ACHN (cell line): ENCODE measurements at places on chromosomes 2 and 18.

DNA sequence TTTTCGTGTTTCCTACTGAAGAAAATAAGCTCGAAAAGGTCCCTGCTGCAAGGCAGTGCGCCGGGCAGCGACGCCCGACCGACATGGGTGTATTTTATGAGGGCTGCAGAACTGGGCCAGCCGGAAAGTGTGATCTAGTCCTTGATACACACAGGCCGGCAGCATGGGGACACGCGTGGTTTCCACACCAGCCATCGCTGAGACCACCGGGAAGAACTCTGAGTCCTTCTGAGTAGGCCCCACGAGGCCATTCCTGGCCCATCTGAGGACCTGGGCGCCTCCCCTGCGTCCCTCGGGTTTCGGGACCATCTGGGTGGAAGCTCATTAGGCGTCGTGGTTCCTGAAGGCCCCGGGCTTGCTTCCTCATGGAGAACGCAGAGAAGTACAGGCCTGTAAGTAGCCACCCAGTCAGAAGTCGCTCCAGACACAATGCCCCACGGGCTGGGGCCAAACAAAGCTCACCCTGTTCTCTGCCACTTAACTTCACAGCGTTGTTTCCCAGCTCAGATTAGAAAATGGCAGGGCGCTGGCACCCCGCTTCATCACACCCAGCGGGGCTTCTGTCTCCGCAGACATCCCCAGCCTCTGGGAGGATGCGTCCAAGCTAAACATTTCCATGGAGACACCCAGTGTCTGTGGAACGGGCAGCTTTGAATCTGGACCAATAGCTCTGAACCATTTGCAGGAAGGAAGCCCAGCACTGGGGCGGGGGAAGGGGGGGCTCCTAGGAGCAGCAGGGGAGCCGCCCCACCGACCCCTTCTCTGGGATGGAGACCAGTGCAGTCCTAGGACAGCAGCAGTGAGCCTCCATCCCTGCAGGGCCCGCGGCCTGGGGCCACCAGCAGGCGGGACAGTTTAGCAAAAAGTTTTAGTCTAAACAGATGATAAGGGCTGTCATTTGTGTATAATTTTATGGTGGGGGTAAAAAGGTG lies 2.4 kb downstream of the NFATC1 start:
- no peak for DNase-seq

DNA sequence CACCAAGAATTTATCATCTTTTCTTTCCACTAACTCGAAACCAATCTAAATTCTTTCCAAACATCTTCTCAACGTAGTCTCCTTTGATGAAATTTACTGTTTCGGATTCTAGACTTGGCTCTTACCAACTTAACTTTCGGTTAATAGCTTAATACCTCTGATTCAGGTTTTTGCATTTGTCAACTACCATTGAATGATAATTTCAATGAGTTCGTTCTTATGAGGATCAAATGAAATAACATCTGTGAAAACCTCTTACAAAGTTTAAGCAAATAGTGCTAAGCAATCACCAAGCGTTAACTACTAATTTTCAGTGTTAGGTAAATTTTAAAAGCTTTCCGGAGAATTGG lies 593 bp upstream of the NRBP1 start:
- DNase-seq: no peak

DNA sequence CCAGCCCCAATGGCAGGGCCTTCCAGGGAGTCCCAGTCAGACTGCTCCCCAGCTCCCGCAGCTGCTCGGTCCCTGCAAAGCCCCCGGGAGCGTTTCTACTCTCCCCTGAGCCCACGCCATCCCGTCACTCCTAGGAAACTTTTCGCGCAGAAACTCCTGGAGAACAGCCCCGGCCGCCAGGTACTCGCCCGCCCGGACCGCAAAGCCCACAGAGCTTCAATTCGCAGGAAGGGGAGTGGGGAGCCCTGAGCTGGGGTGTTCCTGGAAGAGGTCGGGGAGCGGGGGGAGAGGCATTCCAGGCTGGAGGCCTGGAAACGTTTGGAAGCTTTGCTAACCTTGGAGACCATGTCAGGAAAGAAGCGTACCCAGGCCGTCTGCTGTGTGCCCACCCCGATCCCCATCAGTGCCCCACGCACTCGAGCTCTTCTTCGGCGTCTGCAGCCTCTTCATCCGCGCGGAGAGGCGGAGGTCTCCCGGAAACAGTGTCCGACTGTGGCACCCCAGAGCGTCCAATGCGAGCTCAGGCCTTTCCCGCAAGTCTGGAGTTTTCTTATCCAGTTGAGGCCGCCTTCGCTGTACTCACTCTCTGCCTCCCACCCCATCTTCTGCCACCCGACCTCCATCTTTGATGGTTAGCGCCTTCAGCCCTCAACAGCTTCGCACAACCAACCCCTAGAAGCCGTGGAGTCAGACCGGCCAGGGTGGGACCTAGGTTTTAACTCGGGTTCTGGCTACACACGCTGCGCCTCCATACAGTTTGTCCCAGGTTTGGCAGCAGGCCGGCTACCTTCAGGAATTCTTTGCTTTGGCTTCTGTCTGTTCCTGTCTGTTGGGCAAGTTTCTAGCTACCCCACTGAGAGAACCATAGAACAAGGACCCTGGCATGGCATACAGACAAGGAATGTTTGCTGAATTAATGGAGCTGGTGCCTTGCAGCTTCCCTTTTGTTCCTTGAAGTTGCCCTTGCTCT lies 3.7 kb downstream of the PCGF1 start:
- no peak for DNase-seq

GRCh38 chr2:160427629-160428404 lies 65.8 kb downstream of the RBMS1 start:
- no peak for DNase-seq

GRCh38 chr2:43326101-43326825 lies 99.9 kb upstream of the ZFP36L2 start:
- DNase-seq: no peak

GRCh38 chr18:25279133-25279532 lies 72.8 kb downstream of the ZNF521 start:
- no peak for DNase-seq

DNA sequence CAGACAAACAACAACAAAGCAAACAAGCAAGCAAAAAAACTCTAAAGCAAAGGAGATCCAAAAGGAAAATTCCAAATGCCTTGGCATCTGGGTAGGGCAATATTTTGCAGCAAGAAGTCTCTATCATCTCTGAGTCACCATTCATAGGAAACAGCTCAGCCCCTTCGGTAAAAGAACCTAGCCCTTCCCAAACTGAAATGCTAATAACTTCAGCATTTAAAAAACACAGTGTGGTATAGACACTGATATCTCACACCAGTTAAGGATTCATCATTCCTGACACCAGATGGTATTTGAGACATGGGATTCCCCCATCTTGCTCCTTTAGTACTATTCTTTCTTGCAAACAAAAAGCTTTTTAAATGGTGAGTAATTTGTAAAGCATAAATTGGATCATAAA lies 491.8 kb downstream of the TXNL1 start:
- DNase-seq: no peak

DNA sequence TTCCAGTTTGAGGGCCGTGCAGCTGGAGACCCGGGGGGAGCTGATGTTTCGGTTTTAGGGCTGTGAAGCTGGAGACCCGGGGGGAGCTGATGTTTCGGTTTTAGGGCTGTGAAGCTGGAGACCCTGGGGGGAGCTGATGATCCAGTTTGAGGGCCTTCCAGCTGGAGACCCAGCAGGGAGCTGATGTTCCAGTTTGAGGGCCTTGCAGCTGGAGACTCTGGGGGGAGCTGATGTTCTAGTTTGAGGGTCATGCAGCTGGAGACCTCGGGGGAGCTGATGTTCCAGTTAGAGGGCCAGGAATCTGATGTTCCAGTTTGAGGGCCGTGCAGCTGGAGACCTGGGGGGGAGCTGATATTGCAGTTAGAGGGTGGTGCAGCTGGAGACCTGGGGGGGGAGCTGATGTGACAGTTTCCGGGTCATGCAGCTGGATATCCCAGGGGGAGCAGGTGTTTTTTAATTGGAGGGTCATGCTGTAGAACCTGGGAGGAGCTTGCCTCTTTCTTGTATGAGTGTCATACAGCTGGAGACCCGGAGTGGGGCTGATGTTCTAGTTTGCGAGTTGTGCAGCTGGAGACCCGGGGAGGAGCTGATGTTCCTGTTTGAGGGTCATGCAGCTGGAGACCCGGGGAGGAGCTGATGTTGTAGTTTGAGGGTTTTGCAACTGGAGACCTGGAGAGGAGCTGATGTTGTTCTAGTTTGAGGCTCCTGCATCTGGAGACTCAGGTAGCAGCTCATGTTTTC lies 153.2 kb downstream of the RTP5 start:
- DNase-seq: no peak

DNA sequence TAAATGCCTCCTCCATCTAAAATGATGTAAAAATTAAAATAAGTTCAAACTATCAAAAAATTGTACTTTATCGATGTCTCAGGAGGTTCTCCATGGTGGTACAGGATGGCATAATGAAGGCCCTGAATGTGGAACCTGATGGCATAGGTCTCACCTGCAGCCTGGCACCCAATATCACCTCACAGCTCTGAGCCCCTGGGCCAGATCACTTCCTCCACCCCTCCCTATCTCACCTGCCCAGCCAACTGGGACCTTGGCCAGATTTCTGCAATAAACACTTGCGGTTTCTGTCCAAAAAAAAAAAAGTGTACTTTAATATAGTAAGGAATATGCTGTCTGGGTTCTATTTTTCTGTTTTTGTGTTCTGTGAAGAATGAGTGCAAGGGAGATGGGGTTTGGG lies 6.7 kb upstream of the RBM45 start:
- DNase-seq: no peak

- DNase-seq: no peak
Observed at GRCh38 chr2:128812183-128812940, 493.7 kb upstream of the HS6ST1 start.

DNA sequence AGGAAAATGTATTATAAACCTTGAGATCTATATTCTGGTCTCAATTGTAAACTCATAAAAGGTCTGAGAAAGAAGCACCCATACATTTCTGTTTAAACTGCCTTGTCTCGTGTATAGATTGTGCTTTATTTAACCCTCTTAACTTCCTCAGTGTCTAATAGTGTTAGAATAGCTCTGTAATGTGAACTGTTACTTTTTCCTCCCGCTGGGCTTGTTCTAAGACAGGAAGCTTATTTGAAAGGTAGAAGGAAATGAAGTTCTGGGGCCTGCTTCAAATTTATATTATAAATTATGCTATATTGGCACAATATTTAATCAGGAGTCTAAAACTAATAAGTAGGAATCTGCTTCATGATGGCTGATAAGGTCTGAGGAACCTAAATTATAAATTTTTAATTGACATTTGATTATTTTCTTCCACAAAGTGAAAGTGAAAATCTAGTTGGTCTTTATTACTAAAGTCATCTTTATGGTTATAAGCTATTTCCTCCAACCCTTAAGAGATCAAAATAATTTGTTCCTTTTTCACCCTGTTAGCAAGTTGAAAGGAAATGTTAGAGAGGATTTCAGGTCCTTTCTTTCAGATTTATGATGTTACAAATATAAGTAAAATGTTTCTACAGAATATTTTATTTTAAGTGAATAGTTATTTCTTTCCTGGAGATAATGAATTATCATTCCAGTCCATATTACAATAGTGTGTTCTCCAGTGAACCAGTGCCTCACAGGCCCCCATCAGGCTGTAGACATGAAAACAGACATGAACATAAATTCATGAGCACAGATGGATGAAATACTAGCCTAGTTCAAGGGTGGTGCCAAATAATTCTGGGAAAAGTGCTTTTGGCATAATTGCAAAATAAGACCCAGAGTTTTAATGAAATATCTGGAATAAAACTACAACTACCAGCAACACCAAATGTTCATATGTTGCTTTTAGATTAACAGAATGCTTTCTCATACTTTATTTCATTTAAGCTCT lies 7.9 kb downstream of the MFSD6 start:
- DNase-seq: peak; percentile 6

DNA sequence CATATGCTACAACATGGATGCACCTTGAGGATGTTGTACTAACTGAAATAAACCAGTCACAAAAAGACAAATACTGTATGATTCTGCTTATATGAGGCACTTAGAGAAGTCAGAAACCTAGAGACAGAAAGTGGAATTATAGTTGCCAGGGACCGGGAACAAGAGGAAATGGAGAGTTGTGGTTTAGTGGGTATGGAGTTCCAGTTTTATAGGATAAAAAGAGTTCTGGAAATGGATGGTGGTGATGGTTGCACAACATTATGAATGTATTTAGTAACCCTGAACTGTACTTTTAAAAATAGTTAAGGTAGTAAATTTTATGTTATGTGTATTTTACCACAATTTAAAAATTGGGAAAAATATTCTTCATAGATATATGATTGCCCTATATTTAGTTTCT lies 97.7 kb downstream of the DPP4 start:
- no peak for DNase-seq

DNA sequence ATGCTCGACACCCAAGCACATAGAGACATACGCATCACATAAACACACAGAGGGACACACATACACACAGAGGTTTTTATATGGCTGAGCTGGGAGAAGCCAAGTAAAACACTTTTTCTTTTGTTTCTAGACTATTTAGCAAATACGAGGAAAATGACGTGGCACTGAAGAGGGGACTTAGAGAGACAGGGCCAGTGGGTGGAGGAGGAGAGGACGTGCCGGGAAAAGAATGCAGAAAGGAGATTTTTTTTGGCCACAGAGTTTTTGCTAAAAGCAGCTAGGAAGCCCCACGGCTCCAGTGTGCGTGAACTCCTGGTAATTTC lies 168.5 kb upstream of the KLF7 start:
- no peak for DNase-seq

GRCh38 chr2:99905636-99906035 lies 236.8 kb downstream of the AFF3 start:
- DNase-seq: no peak

DNA sequence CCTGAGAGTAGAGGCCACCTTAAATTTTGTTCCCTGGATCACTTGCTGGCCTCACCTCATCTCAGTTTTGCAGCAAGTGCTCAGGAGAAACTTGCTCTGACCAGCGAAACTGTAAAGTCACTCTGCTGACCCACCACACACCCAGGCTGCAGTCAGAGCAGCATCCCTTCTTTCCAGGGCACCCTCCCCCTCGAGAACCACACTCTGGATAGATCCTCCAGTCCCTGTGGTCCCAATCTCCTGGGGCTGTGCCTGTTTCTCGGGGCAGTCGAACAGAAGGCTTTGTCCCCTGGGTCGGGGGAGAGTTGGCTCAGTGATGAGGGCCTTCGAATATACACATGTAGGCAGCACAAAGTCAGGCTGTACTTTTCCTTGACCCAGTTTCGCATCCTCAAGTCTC lies 18.4 kb downstream of the ST8SIA5 start:
- no peak for DNase-seq

- DNase-seq: no peak
Observed at GRCh38 chr18:25349926-25350487, 2.0 kb downstream of the ZNF521 start.

- no peak for DNase-seq
Observed at GRCh38 chr18:23675896-23676295, 13.2 kb upstream of the ANKRD29 start.

GRCh38 chr2:129911363-129912065 lies 68.0 kb upstream of the RAB6C start:
- DNase-seq: no peak

DNA sequence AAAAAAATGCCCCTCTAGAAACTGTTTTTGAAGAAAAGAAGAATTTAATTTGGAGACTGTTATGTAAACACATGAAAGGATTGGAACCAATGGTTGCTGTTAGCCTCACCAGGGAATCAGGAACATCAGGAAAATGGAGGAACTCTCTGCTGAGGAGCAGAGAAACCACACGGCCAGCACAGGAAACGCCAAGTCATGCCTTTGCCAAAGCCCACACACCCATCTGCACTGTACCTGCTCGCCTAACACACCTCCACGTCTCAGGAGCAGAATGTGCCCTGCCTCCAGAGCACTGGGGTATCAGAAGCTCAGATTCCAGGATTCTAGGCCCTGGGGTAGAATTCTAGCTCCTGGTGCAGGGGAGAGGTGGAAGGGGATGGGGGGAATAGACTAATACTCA lies 9.8 kb upstream of the SCYGR1 start:
- DNase-seq: no peak
